ENCODE measurements at places on chromosomes 1 and 21.

- DNase-seq = no peak
Measured at GRCh38 chr1:37515185-37516034, 844 bp upstream of the MEAF6 start.

DNA sequence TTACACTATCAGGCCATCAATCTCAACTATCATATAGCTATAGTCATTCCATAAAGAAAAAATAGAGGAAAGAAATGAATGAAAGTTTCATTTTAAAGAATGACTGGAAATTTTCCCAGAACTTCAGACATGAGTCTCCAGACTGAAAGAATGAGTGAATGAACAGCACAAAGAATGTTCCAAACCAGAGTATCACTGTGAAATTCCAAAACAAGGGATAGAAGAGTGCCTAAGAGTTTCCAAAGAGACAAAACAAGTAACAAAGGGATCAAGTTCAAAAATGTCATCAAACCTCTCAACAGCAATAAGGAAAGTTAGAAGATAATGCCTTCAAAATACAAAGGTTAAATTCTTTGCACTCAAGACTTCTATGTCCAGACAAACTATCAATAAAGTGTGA is 114.9 kb downstream of the DENND1B start:
- DNase-seq = no peak

DNA sequence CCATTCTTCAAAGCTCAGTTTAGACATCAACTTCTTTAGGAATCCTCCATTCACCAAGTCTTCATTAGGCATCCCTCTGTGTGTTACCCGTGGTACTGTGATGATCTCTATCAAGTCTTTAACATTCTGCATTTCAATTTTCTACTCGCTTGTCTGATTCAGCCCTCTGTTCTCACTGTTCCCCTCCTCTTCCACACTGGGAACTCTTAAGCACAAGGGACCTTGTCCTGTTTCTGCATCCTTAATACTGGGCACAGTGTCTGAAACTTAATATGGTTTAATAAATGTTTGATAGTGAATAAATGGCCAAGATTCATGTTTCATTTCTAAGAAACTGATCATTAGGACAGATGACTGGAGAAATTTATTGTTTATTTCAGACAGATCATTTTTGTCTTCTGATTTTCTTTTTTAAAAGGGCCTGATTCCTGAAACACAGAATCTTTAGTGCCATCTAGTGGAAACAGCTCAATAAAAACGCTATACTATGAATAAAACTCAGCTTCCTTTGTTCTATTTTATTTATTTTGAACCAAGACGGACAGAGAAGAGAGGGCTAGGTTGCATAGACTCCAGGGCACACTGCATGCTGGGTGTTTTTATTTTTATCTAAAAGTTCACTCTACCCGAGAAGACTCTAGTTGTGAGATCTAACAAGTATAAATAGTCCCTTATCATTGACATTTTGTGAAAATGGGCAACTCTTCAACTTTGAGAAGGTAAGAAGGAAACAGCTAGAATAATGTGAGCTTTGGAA is 7.0 kb upstream of the TRIM45 start:
- no peak for DNase-seq

DNA sequence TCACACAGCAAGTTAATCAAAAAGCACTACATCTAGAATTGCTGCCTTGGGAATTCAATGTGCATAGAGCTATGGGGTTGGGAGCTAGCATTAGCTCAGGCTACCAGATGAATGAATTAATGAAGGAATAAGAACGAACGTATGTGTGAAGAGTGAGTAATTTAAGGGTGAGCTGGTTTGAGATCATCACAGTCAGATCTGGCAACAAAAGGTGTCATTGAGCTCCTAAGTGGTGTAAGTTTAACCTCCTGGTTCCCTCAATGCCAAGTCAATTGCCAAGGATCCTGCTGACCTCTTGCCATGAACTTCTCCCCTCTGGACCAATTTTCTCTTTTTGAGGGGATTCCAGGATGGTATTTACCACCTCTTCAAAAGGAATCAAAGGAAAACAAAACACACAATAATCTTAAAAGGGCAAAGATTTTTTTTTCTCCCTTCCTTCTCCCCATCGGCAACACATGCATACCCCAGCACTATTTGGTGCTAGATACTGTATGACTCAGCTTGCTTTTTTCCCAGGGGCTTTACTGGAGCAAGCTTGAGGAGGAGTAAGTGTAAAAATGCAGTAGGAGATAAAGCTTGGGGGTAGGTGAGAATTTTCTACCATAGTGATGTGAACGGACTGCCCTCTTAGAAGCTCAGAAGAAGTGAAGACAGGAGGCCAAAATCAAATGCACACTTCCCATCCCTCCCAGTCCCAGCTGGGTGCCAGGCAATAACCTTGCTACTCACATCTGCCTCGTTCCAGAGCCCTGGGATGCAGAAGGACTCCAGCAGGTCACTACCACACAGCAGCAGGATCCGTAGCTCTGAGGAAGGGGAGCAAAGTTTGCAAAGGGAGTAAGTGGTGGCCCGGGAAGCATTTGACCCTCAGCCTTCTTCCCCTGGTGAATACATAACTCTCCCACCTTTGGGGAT is 92.0 kb downstream of the LAMC2 start:
- no peak for DNase-seq

- DNase-seq = no peak
Measured at GRCh38 chr1:48596046-48596445, 124.0 kb upstream of the SPATA6 start.

GRCh38 chr1:93874025-93874651 is 4.9 kb downstream of the DNTTIP2 start:
- no peak for DNase-seq

DNA sequence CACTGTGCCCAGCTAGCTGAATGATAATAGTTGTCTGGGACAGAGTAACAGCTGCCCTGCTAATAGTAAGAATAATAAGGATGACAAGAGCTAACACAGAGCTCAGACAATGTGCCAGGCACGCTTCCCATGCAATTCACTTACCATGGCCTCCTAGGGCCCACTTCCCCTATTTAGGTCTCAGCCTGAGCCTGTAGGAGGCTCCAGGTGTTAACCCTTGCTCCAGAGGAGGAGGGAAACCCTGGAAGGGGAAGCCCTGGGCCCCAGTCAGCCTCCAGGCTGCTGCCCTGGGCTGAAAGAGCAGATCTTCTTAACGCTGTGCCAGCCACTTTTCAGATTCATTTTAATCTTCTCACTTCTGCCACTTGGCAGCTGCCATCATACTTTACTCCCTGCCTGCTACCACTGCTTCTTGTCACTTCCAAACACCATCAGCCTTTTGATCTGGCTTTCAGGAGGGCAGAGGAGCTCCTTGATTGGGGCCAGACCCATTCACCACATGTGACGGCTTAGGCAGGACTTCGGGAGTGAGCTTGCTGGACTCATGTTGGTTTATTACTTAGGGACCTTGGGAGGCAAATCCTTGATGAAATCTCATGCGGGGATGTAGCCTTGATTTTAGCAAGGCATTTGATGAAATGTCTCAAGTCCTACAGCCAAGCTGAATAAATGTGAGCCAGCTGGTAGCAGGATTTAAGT is 66.7 kb upstream of the PARP1 start:
- DNase-seq = no peak

DNA sequence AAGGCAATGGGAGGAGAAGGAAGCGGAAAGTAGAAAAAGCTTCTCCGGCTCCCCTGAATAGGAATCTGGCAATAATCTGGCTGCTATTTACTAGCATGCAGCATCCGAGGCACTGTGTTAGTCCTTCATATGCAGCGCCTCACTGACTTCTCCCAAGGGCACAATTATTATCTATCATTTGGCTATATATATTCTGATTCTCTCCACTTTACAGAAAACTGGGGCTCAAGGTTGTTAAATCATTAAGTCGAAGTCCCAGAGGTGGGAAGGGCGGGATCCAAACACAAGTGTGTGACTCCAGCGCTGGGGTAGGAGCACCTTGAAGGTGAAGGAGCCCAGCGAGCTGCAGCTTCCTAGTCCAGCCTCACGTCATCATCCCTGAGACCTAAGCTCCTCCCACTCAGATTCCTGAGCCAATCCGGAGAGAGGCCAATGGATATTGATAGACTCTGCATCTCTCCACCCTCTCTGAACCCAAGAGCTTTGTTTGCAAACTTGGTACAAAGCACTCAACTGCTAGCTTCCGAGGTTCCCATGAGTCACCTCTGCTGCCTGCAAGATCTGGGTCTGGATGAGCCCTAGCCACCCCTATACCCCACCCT is 16.6 kb upstream of the EYA3 start:
- no peak for DNase-seq

GRCh38 chr1:205582471-205583291 is 49.1 kb downstream of the ELK4 start:
- DNase-seq = no peak

- DNase-seq = no peak
Measured at GRCh38 chr21:35674895-35675470, 385.3 kb downstream of the SETD4 start.

GRCh38 chr1:201790261-201790660 is 38.7 kb upstream of the IPO9 start:
- DNase-seq = no peak

DNA sequence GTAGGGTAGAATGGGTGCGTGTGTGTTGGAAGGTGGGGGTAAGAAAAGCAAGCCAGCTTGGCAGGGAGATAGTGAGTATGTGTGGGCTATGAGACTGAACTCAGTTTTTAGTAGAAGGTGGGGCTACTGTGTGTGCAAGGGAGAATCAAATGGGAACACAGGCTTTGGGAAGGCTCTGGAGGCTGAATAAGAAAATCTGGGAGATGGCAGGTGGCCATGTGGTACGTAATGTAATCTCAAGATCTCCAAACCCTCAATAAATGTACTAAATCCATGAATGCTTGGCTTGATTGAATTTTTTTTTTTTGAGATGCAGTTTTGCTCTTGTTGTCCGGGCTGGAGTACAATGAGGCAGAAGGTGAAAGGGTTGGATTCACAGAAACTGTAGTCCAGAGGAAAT is 3.5 kb upstream of the ZSCAN20 start:
- DNase-seq = no peak

DNA sequence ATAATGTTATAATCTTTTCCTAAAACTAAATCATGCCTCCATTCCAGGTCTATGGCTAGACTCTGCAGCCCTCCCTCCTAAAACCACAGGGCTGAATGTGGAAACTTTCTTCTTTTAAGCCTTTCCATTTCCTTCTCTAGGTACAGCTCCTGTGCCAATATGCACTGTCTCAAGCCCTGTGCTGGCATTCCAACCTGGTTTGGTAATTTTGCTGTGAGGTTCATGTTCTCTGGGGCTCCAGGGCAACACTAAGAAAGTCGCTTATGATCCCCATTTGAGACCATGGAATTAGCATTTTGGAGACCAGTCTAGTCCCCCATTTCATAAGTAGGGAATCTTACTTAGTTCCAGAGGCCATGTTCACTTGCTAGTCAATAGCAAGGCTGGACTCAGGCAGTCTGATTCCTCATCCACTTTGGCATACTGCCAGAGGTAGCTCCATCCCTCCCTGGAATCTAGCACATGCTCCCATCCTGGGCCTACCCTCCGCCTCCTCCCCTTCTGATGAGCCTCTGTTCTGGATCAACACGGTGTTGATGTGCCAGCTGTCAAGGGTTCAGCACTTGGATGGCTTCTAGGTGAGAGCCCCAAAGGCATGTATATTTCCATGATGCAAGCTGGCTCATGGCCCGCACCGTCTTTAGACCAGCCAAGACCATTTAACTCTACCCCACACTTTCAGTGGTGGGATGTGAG is 36.5 kb downstream of the ZMYND12 start:
- DNase-seq = no peak

DNA sequence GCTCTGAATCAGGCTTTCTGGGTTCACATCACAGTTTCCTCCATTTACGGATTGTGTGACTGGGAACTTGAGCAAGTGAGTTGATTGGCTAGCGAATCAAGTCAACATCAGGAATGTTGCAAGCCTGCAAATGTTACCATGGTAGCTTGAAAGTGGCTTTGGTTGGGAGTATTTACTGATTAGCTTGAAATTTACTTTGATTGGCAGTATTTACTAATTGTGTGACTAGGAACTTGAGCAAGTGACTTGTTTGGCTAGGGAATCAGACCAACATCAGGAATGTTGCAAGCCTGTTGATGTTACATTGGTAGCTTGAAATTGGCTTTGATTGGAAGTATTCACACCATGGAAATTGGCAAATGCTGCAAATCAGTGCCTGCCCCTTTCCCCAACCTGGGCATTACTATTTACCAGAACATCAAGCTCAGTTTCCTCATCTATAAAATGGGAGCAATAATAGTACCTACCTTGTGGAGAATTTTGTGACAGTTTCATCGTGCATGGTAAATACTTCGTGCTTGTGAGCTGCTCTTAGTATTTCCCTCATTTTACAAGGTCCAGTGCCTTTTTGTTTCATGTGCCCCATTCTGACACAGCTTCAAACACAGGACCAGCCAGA is 23.1 kb upstream of the B3GALNT2 start:
- no peak for DNase-seq

DNA sequence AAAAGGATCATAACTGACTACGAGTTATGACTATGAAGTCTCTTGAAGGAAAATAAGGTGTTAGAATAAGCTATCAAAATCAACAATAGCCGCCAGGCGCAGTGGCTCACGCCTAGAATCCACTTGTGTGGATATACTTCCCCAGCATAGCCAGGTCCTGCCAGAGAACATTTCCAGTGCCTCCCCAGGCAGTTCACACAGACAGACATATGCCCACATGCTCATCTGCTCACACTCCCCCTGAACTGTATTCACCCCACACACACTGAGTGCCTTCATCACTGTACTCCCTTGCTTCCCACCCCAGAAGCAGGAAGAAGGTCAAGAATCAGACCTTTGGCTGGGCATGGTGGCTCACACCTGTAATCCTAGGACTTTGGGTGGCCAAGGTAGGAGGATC is 6.5 kb downstream of the RERE start:
- DNase-seq = no peak

DNA sequence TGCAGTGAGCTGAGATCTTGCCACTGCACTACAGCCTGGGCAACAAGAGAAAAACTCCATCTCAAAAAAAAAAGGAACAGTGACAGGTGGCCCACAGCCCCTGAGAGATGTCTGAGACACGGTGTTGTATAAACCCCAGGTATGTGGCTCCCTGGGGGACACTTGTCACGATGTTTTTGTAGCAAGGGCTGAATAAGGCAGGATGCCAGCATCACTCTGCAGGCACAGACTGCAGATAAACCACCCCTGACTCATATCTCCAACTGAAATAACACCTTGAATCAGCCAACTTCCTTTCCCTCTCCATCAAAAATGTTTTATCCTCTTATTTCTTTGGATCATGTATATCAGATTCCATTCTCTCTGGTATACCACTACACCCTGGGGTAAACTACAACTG is 52.5 kb downstream of the NMNAT2 start:
- DNase-seq = no peak

GRCh38 chr1:203597331-203598090 is 29.1 kb upstream of the ATP2B4 start:
- no peak for DNase-seq

DNA sequence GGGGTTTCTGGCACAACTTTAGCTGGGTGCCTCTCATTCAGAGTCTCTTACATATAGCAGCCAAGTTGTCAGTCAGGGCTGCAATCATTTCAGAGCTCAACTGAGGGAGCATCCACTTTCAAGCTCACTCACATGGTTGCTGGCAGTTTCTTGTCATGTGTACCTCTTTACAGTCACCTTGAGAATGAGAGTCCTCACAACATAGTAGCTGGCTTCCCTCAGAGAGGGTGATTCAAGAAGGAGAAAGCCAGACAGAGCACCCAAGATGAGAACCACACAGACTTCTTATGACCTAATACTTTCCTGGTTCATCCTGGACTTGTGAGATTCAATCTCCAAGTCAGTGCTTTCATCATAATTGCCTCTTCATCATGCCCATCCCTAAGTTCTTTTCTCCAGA is 57.2 kb downstream of the DPT start:
- DNase-seq = no peak

GRCh38 chr1:230792691-230793462 is 45.7 kb downstream of the CAPN9 start:
- no peak for DNase-seq

GRCh38 chr1:54323324-54323739 is 82.9 kb downstream of the SSBP3 start:
- DNase-seq = no peak

Data from HL-60 (cell line).